ENCODE measurements at places on chromosomes 1 and 21.

GRCh38 chr21:16117331-16117730 is 387.5 kb downstream of the USP25 start:
- DNase-seq, result no peak

DNA sequence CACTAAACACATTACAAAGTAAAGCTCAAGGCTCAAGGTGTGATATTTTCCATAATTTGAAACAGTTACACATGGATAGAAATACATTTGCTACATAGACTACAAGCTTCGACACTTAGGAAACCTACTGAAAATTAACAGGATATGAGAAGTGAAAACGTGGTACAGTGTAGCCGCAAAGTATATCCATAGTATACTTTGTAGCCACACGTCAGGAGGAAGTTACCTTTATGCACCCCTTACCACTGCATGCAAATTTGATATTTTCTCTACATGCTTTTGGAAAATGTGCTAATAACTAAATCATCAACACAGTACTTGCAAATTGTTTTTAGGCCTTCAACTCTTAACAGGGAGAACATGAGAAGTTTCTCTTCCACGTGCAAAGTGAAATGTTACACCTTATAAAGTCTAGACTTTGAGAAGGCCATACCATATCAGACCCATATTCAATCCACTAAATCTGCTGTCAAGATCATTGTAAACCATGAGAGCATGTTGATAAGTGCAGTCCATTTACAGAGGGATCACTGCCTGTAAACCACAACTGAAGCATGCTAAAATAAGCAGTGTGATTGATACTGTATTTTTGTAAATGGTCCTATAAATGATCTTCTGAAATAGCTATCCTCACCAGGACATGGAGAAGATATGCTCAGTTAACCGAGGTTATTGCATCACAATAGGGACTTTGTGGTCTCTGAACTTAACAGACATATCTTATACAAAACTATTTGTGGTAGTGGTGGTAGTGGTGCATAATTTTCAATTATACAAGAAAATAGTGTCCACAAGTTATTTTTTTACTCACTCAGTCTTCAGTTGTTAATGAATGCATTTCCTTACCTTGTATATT is 64.7 kb downstream of the VAV3 start:
- DNase-seq, result no peak

GRCh38 chr1:63982201-63982600 is 208.4 kb downstream of the ROR1 start:
- DNase-seq, result no peak

DNA sequence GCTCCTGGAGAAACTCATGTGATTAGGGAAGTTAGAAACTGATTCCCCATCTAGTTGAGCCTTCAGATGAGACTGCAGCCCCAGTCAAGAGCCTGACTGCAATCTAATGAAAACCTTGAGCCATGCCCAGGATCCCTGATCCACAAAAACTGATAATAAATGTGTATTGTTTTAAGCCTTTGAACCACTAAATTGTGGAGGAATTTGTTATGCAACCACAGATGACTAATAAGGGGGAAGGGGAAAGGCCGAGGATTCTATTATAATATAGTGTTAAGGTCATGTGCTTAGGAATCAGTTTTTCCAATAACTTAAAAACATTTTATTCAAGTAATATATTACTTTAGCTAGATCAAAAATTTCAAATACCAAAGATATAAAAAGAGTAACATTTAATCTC is 52.8 kb upstream of the USP25 start:
- DNase-seq, result no peak

- no peak for DNase-seq
These were observed 152.4 kb downstream of the TOMM20 start for GRCh38 chr1:234975941-234976860.

- no peak for DNase-seq
These were observed 30.6 kb upstream of the INSL5 start for GRCh38 chr1:66831529-66832239.

DNA sequence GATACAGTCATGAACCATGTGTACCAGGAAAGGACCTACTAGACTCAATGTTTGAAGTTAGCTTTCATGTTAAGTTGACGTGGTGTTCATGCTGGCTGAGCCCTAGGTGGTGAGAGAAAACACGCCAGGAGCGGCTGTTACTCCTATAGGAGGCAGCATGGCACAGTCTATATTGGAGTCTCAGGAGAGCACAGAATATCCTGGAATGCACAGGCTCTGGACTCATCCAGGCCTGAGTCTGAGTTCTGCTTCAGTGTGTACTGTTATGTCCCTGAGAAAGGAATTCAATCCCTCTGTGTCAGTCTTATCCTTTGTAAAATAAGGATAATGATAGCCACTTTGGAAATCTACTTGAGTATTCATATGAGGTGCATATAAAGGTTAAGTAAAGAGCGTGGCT is 41.2 kb downstream of the DPT start:
- DNase-seq, result no peak

- peak; percentile 57 for DNase-seq
These were observed 613 bp downstream of the ZFYVE9 start for GRCh38 chr1:52142220-52143183.

DNA sequence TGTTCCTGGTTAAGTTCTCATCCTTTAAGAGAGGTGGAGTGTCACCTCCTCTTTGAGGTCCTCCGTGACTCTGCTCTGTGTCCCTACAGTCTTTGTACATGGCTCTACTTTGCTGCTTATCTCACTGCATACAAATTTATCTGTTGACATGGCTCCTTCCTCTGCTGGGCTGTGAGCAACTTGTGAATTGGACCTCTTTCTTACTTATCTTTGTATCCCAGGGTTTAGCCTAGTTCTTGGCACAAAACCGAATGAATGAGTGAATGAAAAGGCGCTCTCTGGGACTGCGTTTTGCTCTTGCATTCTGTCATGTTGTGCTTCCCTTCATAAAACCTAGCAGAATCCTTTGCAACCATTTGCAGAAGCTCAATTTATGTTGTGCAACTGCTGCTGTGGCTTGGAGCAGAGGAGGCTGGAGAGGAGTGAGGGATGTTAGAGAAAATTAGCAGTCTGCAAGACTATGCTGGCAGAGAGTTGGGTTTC is 12.4 kb downstream of the SLC26A9 start:
- no peak for DNase-seq

DNA sequence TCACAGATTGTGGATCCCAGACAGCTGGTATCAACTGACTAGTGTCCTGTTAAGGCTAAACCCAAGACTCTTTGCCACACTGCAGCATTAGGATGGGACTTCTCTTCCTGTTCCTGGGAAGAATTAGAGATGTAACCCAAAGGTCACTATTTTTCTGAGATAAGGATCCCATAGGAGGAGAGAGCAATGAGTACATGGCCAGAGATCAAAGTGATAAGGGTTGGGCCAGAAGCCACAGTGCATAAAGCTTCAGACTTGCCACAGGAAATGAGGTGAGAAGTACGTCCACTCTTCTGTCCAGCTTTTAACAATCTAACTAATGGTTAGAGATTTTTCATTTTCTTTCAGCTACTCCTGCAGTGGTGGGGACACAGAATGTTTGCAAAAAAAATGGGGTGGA is at the start of gene HSD3B1:
Gene HSD3B1 (plus strand): TSS at position 270 of the 400 bp plus-strand sequence. CDS start 267 bp downstream, outside the sequence.
- DNase-seq, result no peak

- no peak for DNase-seq
These were observed 2.9 kb downstream of the NCDN start for GRCh38 chr1:35560256-35561225.

- peak; percentile 59 for DNase-seq
These were observed 2.2 kb downstream of the NUAK2 start for GRCh38 chr1:205319081-205320018.

GRCh38 chr1:204480515-204480914 is 14.1 kb downstream of the PIK3C2B start:
- no peak for DNase-seq

DNA sequence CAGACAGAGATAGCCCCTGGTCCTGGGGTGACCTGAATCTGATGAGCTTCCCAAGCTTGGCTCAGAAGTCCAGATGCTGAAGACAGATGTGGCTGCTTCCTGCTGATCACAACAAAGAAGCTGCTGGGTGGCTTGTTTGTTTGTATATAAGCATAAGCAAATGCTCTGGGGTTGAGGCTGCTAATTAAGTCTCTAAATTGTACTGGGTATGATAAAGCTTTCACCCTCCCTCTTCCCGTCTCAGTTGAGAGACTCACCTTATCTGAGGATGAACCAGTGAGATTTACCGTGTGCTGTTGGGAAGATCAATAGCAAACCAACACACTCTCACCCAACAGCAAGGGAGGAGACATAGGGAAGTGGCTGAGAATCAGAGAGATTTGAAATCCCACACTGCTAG is 42.0 kb downstream of the DAB1 start:
- DNase-seq, result no peak

DNA sequence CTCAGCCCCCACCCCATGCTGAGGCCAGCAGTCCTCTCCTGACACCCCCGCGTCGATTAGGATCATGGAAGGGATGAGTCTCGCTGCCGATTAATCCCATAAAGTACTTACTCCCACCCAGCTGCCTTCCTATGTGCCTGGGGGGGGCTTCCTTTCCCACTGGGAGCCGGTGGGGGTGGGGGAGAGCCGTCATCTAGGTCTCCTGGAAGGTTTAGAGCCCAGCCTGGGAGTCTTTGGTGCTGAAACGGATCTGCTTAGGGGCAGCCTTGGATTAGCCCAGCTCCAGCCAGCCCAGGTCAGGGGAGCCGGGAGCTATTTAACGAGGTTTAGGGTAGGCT is 9.8 kb downstream of the SAMD11 start:
- no peak for DNase-seq

DNA sequence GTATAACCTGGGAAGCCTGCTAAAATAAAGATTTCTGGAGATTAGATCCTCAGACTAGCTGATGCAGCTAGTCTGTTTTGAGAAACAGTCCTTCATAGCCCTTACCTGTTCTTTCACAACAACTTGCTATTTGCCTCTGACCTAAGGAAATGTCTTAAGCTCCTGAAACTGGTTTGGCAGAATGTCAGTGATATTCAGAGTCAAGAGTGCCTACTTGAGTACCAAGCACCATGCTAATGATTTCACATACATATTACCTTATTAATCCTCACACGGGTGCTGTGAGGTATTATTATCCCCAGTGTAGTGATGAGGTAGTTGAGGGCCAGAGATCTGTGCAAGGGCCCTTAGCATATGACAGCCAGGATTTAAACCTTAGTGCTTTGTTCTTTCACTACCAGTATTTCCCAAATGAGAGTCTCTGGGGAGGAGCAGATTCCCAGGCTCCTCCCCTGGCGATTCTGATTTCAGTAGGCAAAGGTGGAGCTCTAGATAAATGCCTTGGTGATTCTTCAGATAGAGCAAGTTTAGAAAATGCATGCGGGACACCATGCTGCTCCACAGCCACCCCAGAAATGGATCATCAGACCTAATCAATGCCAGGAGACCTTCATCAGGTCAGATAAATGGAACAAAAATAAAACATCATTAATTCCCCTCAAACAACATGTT is 47.4 kb upstream of the WNT2B start:
- DNase-seq, result no peak

DNA sequence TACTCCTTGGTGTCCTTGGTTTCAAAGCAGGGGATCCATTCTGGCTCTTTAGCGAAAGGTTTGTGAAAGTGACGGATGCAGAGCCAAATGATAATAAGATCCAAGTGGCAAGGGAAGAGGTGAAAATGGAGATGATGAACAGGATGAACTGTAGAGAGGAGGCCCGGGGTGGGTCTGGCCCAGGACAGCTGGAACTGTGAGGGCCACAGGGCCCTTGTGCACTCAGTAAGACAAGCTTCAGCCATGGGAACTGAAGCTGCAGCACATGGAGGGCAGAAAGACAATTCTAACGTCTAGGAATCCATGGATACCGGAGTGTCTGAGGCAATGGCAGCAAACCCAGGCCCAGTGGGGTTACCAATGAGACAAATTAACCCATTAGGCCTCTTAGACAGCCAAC is 4.8 kb downstream of the KCNA2 start:
- DNase-seq, result no peak

GRCh38 chr1:53107570-53108322 is 34.7 kb downstream of the SLC1A7 start:
- no peak for DNase-seq

DNA sequence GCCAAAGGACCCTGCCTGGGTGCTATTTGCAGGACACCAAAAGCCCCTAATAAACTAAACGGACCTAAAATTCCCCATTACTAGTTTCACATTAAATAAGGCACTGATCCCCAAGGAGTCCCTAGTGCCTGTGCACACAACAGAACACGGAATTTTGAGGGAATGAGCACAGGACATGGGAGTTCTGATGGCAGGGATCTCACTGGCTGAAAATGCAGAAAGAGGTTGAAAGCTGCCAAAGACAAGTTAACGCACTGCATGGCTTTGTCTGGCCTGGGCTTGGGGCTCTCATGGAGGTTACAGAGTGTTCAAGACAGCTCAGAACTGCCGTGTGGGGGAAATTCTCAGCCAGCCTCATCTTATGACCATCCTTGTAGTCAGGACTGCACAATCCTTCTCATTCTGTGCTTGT is 15.6 kb upstream of the ATP1B1 start:
- no peak for DNase-seq

DNA sequence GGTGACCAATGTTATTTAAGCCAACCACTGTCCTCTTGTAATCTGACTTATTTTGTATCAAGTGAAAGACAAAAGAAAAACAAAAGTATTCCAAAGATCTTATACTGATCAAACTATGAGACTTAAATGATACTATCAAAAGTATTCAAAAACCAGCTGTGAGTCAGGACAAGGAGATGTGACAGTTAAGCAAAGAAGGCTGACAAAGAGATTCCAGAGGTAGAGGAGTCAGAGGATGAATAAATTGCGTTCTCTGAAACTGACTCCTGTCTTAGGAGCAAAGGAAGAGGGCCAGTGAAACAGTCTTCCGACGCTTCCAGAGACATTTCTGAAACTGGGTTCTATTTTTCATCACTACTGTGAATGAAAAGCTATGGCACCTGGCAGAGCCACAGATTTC is 20.9 kb downstream of the TMEM50B start:
- no peak for DNase-seq

DNA sequence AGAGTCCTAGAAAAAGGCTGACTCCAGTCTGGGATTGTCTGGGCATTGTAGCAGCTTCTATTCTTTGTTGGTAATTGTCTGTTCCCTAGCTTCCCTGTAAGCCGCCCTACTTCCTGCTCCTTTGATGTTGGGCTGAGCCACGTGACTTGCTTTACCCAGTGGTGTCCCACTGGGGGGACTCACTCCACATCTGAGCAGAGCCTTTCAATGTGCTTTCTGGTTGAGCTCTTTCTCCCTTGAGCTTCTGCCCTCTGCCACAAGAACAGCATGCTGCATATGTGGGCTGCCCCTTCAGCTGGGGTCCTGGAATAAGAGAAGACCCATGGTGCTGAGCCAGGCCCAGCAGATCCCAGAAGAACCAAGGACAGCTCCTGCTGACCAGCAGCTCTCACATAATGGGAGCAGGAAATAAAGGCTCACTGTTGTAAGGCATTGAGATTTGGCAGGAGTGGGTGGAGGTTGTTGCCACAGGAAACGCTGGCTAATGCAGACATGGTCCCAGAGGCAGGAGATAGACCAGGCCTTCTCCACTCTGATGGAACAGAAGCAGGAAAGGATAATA is 276.3 kb upstream of the GJB5 start:
- no peak for DNase-seq

DNA sequence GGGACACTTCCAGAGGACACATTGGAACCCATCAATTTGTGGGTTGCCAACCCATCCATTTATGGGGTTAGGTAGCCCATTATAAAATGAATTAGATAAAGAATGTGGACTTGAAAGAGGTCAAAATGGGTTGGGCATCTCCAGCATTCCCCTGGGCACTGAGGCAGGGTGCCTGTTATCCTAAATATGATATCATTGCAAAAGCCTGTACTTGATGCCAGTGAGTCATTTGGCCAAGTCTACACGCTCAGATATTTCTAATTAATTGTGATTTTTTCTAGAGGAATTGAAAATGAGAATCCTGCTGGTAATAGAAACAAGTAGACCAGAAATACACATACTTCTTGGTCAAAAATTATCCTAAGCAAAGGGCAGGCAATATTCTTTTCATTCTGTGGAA is 21.9 kb upstream of the NBL1 start:
- DNase-seq, result no peak

GRCh38 chr1:234607109-234608024 is 2.6 kb downstream of the IRF2BP2 start:
- no peak for DNase-seq

All from CD8-positive, alpha-beta memory T cell (primary cell).